ENCODE measurements at places on chromosomes 12 and 14. TPM values are rescaled to one million over a fixed set of nuclear protein-coding genes. Genes with fewer than 3 reads are reported as not detected.

The SCN8A gene
- total RNA-seq, result 5.7 TPM

The SYNE3 gene
- 4.5 TPM for total RNA-seq

The KRT82 gene
- total RNA-seq, result not detected

The SAMD15 gene
- 0.94 TPM for total RNA-seq

The POTEM gene
- not detected for total RNA-seq

The RPS29 gene
- 1,266 TPM for total RNA-seq

The SPIC gene
- not detected for total RNA-seq

The PELI2 gene
- 3.6 TPM for total RNA-seq

The CD69 gene
- total RNA-seq, result 0.28 TPM

The IFNG-AS1 gene
- total RNA-seq, result not detected

The DIO3 gene
- total RNA-seq, result not detected

The PLCZ1 gene
- total RNA-seq, result not detected

The STYK1 gene
- total RNA-seq, result 19.5 TPM

The CYP46A1 gene
- 0.09 TPM for total RNA-seq

The FOXJ2 gene
- 4.2 TPM for total RNA-seq

The PEBP1 gene
- 153 TPM for total RNA-seq

The EPYC gene
- total RNA-seq, result not detected

The KRT7 gene
- total RNA-seq, result 1,591 TPM

The ASIC1 gene
- total RNA-seq, result 1.0 TPM

The DNAJC22 gene
- total RNA-seq, result 2.0 TPM

The C12orf50 gene
- not detected for total RNA-seq

The IAPP gene
- not detected for total RNA-seq

The SRGAP1 gene
- total RNA-seq, result 2.0 TPM

The TTC7B gene
- total RNA-seq, result 33.4 TPM

The PPTC7 gene
- 12.3 TPM for total RNA-seq

The IL31 gene
- not detected for total RNA-seq

The RHEBL1 gene
- total RNA-seq, result 0.94 TPM

The PPP1R1A gene
- total RNA-seq, result not detected

The ADAM20 gene
- total RNA-seq, result 1.2 TPM

The OTOGL gene
- total RNA-seq, result 1.4 TPM

The BBOF1 gene
- 2.5 TPM for total RNA-seq

The SMCO2 gene
- 0.36 TPM for total RNA-seq

The CISTR gene
- not detected for total RNA-seq

The FAIM2 gene
- not detected for total RNA-seq

The CLEC12A gene
- not detected for total RNA-seq

The CAPS2 gene
- total RNA-seq, result 2.5 TPM

The CCDC198 gene
- total RNA-seq, result not detected

The SYCP3 gene
- total RNA-seq, result 0.09 TPM

The NCOR2 gene
- total RNA-seq, result 33.2 TPM

The CDC42BPB gene
- 139 TPM for total RNA-seq

The ACSM4 gene
- not detected for total RNA-seq

The NANOG gene
- total RNA-seq, result not detected

The PSMA3 gene
- 129 TPM for total RNA-seq
